CMK (cell line): ENCODE measurements at places on chromosomes 7 and 10.
A peak's percentile ranks its signal among the peaks of the same experiment; 100 is the strongest.

DNA sequence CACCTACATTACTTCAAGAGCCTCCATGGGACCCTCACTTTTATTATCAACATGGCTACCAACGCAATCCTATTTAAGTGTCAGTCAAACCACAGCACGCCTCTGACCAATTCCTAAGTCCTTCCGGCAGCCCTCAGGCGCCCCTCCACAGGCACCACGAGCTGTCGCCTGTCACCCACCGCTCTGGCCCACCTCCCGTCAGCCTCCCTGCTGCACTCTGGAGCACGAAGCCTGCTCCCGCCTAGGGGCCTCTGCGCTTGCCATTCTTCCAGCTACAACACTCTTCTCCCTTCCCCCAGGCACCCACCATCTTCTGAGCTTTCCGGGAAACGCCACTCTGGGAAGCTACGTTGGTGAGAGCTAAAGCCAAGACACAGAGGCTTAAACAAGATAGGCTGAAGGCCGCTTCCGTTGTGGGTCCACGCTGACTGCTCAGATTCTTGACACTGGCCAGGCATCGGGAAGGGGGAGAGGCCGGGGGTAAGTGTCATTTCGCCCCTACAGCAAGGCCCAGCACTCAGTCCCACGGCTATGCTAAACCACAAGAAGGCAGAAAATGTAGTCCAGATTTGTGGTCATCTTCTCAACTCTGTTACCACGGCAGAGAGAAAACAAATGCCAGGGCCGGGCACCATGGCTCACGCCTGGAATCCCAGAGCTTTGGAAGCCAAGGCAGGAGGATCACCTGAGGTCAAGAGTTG, 56.7 kb downstream of the GNA12 start:
- DNase-seq = no peak

- no peak for DNase-seq
Observed at GRCh38 chr7:100513212-100513810, 25.7 kb upstream of the AGFG2 start.

DNA sequence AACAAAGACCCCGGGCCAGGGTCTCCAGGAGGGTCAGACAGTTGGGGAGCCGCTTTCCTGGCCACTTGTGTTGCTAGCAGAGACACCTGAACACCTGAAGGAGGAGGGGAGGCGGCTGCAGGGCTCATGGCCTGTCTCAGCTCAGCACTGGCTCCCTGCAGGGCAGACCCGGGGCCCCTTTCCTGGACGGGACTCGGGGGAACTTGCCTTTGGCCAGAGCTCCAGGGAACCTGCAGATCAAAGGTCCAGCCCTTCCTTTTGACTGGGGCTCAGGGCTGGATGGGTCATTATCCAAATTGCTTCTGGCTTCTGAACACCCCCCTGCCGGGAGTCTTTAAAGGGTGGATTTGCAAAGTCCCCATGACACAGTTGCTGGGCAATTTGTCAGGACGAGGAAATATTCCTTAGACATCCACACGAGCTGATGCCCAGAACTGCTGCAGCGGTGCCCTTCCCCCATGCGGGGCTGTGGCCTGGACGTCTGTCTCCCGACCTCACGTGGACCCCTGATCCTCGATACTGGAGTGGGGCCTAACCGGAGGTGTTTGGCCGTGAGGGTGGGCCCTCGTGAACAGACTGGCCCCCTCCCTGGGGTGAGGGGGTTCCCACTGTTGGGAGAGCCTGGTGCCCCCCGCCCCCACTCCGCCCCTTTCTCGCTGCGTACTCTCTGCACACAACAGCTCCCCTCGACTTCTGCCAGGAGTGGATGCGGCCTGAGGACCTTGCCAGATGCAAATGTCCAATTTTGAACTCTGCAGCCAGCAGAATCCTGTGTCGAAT, 194.3 kb downstream of the ELFN1 start:
- DNase-seq = no peak

DNA sequence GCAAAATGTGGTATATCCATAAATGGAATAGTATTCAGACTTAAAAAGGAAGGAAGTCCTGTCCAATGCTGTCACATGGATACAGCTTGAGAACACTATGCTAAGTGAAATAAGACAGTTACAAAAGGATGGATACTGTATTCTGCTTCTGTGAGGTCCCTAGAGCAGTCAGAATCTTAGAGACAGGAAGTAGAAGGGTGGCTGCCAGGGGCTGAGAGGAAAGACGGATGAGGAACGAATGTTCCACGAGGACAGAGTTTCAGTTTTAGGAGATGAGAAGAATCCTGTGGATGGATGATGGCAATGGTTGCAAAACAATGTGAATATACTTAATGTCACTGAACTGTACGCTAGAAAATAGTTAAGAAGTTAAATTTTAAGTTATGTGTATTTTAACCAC, 3.8 kb downstream of the PRKCQ start:
- no peak for DNase-seq

GRCh38 chr7:48274662-48275061, 103.4 kb downstream of the ABCA13 start:
- DNase-seq = no peak

DNA sequence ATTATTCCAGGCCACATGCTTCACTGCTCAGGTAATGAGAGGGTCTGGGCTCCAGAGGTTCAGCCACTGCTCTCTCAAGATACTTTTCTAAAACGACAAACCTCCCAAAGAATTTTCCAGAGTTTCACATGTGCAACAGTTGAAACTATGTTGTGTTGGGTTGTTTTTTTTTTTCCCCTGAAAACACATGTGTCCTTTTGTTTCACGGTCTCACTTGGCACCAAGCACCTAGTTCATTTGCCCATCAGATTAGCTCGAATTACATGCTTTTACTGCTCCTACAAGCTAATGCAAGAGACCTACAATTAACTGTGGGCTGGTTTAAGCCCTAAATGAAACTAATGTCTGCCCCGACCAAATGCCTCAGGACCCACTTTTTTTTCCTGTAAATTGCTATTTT, 313.3 kb downstream of the FGFR2 start:
- DNase-seq = no peak

GRCh38 chr7:137967143-137968018, 34.5 kb downstream of the CREB3L2 start:
- DNase-seq = peak; percentile 25

DNA sequence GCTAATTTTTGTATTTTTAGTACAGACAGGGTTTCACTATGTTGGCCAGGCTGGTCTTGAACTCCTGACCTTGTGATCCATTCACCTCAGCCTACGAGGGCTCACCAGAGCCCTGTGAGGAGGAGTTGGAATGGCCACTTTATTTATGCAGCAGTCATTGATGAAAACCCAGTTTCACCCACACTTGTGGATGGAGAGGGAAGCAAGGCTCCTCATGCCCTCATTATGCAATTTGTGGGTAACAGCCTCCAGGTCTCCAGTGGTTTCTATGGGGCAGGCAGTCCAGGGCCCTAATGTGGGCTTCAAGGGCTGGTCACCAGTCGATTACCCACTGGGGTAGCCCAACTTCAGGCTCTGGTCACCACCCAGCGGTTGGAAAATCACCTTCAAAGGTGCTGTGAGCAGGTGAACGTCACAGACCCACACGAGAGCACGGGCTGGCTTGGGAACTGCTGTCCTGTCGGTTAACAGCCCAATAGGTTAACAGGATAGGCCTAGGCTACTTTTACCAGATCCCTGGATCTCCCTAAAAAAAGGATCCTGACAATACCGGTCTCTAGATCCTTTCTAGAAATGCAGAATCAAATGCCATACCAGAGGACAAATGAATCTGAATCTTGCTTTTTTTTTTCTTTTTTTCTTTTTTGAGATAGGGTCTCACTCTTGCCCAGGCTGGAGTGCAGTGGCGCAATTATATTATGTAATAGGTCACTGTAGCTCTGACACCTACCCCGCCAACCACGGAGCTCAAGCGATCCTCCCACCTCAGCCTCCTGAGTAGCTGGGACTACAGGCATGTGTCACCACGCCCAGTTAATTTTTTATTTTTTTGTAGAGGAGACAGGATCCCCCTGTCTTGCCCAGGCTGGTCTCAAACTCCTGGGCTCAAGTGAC, 97.8 kb downstream of the SLC37A3 start:
- no peak for DNase-seq

GRCh38 chr10:30073767-30074060, 14.3 kb upstream of the JCAD start:
- DNase-seq = no peak

DNA sequence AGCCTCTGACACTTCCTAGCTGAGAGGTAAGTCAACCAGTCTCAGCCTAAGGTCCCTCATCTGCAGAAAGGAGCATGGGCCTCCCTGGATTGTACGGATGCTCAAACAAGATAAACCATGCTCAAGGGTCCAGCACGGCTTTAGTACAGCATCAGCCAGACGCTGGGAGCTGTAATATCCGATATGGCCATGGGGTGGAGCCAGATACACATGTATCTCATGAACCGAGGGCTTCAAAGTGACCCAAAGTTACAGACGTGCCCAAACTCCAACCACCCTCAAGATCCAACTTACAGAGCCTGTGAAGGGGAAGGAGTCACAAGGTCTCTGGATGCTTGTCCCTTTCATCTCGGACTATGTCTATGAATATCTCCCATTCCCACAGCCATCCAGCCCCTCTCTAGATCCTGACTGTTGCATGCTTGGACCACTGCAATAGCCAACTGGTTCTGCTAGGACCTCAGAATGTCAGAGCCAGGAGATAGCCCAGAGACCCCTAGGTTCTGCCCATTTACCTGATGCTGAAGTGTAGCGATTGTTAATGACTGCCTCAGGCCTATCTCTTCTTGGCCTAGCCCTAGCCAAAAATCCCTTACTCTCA, 142.4 kb downstream of the SH3PXD2A start:
- DNase-seq = peak; percentile 73

- no peak for DNase-seq
Observed at GRCh38 chr10:12481924-12482323, 132.6 kb downstream of the CAMK1D start.

GRCh38 chr10:132714986-132715775, 70.8 kb downstream of the NKX6-2 start:
- DNase-seq = no peak

GRCh38 chr10:125084191-125084613, 76.2 kb downstream of the CTBP2 start:
- no peak for DNase-seq

GRCh38 chr10:27503498-27504006, 552 bp upstream of the RAB18 start:
- no peak for DNase-seq

DNA sequence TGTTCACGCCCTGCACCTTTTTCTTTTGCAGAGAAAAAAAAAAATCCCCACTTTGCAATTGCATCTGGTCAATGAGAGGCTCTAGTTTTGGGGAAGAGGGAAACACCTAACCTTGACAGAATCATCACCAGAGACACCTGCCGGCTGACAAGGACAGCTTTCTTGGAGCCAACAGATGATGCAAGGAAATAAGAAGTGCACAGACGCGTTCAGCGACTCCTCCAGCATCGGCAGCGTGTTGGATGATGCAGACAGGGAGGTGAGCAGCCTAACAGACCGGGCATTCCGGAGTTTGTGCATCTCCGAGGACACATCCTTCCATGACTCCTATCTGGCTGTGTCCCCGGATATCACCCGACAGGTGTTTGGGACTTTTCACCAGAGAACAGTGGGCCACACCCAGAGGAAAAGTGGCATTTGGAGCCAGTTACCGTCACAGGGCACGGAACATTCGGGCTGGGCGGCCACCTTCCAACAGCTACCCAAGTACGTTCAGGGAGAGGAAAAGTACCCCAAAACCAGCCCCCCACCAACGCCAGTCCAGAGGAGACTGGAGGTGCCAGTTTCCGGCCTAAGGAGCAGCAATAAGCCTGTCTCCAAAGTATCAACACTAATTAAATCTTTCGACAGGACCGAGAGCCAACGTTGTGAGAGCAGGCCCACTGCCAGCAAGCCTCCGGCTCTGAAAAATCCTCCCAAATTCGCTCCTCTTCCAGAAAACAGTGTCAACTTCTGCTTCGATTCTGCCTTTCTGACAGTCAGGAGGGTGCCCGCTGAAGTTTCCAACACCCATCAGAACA, 23.6 kb downstream of the C10orf71 start:
- no peak for DNase-seq

- DNase-seq = no peak
Observed at GRCh38 chr10:122707535-122707934, 7.9 kb upstream of the C10orf120 start.

- no peak for DNase-seq
Observed at GRCh38 chr7:2820508-2820934, 23.6 kb downstream of the GNA12 start.

DNA sequence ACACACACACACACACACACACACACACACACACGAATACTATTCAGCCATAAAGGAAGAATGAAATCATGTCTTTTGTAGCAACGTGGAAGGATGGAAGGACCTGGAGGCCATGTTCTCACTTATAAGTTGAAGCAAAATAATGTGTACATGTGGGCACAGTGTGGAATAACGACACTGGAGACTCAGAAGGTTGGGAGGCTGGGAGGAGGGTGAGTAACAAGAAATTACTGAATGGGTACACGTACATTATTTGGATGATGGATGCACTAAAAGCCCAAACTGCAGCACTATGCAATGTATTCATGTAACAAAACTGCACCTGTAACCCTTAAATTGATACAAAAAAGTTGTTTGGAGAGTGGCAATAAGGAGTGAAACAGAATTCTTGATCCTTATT, 32.1 kb downstream of the KMT2C start:
- DNase-seq = no peak

DNA sequence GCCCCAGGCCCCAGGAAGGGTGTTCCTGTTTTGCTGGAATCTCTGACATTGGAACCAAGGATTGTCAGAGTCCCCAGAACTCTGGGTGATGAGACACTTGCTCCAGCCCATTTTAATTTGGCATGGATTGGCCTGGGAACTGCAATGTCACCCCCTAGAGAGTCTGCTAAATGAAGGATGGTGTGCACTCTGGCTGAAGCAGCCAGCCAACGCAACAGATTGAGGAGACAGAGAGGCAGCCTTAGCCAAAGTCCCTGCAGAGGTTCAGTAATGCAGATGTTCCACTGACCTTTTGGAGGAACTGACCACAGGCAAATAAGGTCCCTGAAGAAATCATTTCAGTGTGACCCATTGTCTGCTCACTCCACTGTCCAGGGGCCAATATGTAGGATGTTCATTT, 13.4 kb downstream of the LRRC18 start:
- no peak for DNase-seq

- DNase-seq = no peak
Observed at GRCh38 chr7:118202061-118202460, 18.1 kb downstream of the LSM8 start.
